Thyroid gland (tissue), 4 donors: ENCODE measurements at places on chromosomes 2 and 18.

- DNase-seq: peak; percentile 42
Measured at GRCh38 chr2:172311921-172312345, 115.5 kb upstream of the ITGA6 start.

DNA sequence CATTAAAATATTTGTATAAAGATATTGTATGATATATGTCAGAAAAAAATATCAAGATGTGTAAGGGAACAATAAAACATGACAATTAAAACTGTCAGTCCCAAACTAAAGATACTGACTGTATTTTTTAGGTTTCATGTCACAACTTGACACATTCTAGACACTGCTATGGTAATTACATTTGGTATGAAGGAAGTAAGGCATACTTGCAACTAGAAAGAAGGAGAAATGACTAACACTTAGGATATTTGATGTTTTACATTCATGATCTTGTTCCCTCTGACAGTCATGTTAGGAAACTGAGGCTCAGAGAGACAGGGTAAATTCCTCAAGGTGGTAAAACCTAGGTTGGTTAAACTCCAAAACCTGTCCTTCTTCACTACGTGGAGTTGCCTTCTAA, 68.3 kb downstream of the TMEFF2 start:
- DNase-seq: no peak

DNA sequence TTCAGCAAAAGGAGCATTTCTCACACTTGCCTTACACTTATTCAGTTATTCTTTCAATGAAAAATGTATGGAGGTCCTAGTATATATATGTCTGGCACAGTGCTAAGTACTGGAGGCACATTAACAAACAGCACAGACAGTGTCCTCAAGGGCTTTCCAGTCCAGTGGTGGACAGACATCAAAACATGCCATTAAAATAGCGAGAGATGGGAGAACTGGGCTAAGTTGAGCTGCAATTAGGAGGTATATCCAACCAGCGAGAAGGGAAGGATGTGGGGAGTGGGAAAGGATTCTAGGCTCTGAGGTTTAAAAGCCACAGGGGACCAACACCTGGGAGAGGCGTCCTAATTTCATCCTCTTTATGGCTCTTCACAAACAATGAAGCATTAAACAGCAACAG, 127.5 kb upstream of the TTC39C start:
- DNase-seq: no peak

DNA sequence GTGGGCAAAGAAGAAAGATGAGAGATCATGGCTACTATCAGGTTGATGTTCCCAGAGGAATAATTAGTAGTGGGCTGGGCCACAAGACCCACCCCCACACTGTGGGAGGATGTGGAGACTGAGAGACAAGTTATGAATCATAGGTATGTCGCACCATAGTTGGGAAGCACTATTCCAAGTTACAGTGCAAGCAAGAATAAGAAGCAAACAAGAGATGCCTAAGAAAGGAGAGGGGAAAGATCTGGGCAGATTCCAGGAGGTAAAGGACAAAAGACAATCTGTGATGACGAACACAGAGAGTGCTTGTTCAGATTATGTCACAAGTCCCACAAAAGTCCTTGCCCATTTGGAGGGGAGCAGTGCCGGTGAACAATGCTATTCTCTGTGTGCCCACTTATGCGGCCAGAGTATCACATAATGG, 56.6 kb downstream of the FAM228A start:
- DNase-seq: no peak

DNA sequence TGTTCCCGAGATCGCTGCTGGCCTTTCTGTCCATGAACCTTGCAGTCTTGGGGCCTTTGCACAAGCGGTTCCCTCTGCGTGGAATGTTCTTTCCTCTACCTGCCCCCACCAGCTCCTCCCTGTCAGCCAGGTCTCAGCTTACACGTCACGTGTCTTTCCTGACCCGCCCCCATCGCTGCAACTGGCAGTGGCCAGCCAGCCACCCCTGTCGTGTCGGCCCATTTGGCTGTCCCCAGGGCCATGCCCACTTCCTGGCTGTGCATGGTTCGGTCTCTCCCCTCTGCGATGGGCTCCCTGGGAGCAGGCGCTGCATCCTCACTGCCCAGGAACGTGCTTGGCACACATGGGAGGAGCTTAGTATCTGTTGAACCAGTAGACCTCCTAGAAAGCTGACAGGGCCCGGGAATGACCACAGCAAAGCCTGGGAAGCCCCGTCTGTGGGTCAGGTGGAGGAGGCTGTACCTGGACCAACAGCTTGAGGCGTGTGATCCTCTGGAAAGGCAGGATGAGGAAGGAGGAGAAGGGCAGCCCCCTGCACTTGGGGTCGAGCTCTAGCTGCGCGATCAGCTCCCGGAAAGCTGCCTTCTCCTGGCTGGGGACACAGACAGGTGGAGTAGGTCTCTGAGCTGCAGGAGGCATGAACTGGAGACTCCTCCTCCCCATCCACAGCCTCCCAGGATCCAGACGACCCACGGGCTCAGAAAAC, 21.0 kb downstream of the SNORC start:
- DNase-seq: peak; percentile 59

- DNase-seq: no peak
Measured at GRCh38 chr18:63410792-63411191, 11.5 kb downstream of the VPS4B start.

DNA sequence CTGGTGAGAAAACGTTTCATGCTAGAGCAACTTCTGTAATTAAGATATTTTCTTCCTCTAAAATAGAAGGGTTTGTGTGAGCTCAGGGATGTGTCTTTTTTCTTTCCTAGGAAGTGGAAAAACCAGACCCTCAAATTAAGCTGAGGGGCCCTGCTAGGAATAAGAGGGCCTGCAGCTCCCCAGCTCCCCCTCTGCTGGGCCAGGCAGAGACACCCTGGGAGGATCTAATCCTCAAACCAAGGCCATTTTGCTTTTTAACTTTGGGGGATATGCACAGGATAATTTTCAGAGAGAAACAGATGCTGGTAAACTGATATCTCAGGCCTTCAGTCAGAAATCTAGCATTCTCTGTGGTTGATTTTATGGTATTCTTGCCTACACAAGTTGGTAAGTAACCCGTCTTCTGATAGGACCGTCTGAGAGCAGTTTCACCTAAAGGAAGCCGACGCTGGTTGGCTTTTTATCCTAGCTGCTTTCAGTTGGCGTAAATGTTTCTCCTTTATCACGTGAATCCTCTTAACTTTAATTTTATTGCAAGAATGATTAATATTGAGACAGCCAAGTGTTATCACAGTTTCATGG, 34.8 kb downstream of the SNTG2 start:
- no peak for DNase-seq

DNA sequence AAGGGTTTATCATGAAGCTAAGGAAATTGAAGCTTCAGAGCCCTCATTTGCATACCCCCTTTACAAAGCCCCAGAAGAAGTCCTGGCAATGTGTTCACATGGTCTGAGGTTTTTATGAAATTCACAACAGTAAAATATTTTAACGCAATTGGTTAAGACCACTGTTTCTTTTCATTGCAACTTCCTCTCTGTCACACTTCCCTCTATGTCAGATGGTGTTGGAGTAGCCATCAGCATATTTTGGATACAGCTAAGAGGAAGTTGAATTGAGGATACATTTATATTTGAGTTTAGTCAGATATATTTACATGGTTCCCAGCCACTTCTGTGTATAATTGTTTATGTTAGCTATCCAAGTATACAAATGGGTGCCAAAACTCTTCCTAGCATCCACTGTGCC, 170.0 kb downstream of the TXNL1 start:
- no peak for DNase-seq

GRCh38 chr2:2057125-2057721, 273.9 kb downstream of the MYT1L start:
- peak; percentile 42 for DNase-seq

GRCh38 chr18:26510337-26510736, 38.0 kb downstream of the KCTD1 start:
- DNase-seq: no peak

DNA sequence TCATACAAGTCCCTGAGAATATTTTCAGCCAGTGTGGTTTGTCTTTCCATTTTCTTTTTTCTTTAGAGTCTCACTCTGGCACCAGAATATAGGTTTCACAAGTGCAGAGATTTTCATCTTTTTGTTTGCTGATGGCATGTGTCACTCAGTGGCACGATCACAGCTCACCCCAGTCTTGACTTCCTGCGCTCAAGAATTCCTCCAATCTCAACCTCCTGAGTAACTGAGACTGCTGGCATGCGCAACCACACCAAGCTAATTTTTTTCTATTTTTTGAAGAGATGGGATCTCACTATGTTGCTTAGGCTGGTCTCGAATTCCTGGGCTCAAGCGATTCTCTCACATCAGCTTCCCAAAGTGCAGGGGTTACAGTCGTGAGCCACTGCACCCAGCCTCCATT, 23.9 kb downstream of the NBEAL1 start:
- DNase-seq: no peak

GRCh38 chr2:108069515-108070310, 83.4 kb downstream of the SLC5A7 start:
- DNase-seq: no peak

- DNase-seq: no peak
Measured at GRCh38 chr18:74289137-74289536, 2.6 kb downstream of the CYB5A start.

- no peak for DNase-seq
Measured at GRCh38 chr2:9543557-9543956, 12.1 kb downstream of the ADAM17 start.

DNA sequence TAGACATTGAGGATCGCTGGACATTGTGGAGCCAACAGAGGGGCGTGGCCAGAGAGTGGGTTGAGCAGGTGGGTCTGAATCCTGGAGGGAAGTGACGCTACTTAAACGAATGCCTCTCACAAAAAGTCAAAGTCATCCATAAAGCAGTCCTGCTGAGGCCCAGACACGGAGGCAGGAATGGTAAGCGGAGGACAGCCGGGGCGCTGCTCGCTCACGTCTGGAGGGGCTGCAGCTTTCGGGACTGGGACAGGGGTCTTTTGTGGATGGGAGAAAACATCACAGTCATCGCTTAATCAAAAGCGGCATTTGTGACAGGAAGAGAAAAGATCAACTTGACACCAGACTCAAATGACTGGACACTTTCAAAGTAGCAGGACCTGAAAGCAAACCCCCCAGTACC, 88.4 kb downstream of the PTGR3 start:
- no peak for DNase-seq

GRCh38 chr18:37657493-37657892, 91.9 kb upstream of the CELF4 start:
- DNase-seq: no peak

DNA sequence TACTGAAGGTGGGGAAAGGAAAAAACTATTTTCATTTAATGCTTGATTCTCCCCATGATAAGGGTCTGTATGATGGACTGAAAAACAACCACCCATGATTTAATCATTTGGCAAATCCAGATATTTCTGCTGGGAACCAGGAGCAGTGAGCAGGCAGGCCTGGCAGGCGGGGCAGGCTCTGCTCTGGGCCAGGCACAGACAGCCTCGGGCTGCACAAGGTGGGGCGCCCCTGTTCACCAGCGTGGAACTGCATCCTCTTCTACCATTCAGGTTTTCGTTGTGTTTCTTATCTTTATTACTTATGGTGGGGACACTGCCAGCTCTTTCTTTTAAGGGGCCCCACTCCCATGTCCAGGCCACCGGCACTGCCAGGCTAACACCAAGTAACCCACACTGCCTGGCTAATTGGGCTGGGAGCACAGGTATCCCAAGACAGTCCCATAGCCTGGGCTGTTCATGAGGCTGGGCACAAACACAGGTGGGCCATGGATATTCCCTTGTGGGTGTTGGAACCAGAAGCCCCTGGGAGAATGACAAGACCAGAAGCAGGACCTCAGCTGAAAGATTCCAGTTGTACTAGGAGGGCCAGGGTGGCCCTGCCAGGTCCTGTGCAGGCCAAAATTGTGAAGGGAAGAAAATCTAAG, 57.1 kb upstream of the RALBP1 start:
- DNase-seq: peak; percentile 47

GRCh38 chr2:73268830-73269685, 15.2 kb downstream of the FBXO41 start:
- peak; percentile 57 for DNase-seq

DNA sequence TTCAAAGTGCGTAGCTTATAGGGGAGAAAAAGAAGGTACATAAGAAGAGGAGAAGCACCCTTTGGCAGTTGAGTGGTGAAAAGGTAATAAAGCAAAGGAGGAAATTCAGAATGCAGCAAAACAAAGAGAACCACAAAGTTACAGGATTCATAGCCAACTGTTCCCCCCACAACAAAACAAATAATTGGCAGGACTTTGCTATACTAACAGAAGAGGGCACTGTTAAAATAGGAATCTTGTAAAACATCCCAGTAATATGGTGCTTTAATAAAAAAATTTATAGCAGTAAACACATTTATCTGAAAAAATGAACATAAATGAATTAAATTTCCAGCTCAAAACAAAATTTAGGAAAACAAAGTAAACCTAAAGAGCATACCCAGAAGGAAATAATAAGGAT, 42.3 kb downstream of the R3HDM1 start:
- DNase-seq: no peak

DNA sequence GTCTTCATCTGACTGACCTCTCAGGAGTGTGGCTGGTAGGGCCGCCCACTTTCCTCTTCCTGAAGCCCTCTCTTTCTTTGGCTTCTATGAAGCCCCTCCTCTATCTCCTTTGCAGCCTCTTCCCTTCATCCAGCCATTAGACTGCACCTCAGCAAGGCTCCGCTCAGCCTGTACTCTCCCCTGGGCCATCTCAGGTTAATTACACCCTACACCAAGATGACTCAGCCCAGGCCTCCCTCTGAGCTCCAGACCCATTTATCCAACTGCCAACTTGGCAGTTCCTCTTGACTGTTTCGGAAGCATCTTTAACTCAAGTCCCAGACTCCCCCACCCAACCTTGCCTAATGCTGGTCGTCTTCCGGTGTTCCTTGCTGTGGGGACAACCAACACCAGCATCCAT, 5.8 kb upstream of the WNT6 start:
- no peak for DNase-seq
